ENCODE measurements at places on chromosomes 12 and 14.
A peak's percentile ranks its signal among the peaks of the same experiment; 100 is the strongest.

DNA sequence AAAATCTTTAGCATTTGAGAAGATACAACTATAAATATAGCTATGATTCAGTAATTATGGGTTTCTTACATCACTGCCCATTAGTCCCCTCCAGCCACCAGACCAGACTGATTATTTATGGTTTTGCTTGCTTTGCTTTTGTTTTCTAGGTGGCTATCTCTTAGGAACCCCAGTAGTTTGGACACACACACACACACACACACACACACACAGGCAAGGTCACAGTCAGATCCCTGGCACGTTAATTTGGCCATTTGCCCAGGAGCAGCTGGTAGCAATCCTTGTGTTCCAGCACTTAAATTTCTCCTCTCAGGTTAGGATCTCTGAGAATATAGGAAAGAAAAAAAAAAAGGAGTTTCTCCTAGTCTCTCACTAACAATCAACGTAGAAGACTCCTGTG is 90.2 kb upstream of the RESF1 start:
- DNase-seq = peak; percentile 40

DNA sequence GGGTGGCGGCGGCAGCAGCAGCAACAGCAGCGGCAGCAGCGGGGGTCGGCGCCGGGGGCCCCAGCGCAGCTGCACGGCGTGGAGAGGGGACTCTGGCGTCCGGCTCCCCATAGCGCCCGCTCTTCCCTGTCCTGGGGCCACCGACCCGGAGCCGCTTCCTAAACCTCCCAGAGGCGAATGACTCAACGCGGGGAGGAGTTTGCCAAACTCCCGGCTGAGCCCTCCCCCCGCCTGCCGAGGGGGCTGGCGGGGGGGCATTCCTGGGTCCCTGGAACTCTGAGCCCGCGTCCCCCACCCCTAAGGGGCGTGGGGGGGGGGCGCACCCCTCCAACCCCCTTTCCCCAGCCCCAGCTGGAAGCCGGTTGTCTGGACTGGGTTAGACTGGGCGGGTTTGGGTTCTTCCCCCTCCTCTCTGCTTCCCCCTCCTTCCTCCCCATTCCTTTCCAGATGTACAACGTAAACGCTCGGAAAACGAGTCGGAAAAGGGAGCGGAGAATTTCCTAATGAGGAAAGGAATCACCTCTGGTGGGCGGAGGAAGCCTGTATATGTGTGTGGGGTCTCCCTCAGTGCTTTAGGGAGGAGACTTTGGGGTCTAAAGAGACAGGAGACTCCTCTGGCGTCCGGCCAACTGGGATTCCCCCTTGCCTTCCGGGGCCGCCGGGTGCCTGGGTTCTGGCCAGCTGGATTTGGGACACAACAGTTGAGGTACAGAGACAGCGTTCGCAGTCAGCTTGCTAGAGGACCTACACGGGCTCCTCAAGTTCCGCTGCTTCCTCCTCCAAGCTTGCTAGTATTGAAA is at the start of gene ITGA5:
Gene ITGA5 (minus strand): TSS at position 179 of the 800 bp plus-strand sequence. CDS start 68 bp downstream, at position 111.
- DNase-seq = peak; percentile 58

GRCh38 chr12:111344254-111344875 is 24.5 kb downstream of the PHETA1 start:
- no peak for DNase-seq

DNA sequence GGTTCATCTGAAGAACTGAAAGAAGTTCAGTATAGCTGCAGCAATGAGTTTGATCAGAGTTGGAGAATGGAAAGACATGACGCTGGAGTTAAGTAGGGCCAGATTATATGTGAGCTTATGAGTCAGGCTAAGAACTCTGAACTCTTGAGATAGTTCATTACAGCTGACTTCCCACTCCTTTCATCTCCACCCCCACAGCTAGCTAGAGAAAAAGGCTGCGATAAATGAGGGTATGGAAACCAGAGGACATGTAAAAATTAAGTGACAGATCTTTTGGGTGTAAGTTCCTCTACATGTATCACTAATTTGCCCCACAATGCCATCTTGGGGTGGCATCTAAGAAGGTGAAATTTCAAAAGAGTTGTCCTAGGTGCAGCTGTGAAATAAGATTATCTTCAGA is 28.6 kb downstream of the PYM1 start:
- no peak for DNase-seq

- DNase-seq = no peak
These were observed 29.6 kb downstream of the NUDT4 start for GRCh38 chr12:93407054-93407962.

DNA sequence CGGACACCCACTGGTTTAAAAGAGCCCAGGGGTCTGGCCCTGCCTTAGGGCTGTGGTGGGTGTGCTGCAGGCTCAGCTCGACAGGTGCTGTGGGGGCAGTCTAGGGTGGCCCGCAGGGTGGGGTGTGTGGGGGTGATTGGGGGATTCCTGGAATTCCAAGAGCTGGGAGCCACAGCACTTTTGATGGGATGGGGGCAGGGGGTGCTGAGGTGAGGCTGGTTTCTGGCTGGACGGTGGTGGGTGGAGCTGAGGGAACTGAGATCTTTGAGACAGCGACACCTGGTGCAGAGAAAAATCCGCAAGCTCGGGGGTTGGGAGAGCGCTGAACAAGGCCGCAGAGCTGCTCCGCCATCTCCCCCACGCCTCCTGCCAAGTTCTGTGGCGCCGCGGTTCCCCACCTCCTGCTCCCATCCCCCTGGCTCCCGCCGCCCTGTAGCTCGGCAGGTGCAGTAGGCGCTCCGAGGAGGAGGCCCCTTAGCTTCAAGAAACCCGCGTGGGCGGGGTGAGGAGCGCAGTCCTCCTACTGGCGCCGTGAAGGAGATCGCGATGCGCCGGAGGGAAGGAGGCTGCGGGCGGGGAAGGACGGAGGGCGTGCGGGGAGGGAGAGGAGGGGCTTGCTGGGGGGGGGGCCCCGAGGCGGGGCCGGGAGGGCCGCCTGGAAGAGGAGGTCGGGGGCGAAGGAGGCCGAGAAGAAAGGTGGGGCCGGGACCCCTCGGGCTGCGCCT is 1.3 kb upstream of the TEDC1 start:
- peak; percentile 79 for DNase-seq

DNA sequence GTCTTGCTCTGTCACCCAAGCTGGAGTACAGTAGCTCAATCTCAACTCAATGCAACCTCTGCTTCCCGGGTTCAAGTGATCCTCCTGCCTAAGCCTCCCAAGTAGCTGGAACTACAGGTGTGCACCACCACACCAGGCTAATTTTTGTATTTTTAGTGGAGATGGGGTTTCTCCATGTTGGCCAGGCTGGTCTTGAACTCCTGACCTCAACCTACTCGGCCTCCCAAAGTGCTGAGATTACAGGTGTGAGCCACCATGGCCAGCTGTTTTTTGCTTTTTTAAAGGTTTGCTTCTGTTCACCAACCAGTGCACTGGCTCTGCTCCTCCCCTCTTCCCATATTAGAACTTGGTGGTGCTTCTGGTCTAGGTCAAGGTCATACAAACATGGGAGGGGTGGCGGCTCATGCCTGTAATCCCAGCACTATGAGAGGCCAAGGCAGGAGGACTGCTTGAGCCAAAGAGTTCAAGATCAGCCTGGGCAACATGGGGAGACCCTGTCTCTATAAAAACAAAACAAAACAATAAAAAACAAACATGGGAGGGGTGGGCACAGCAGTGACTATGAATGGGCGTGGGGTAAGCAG is 20.4 kb upstream of the PAPOLA start:
- DNase-seq = no peak

DNA sequence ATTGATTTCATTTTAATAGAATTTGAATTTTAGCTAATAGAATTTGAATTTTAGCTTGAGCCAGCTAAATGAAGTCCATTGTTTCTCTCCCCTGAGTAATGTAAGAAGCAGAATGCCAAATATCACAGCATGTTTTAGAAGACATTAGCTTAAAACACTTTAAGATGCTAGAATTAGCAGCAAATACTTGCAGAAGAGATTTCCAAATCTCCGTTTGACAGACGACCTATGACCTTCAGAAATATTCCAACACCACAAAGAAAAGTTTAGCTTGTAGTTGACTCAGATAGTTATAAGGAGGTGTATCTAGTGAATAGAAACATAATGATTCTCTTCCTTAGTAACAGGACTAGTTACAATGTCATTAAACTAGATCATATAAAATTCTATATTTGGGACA is 51.7 kb upstream of the MYF6 start:
- no peak for DNase-seq

DNA sequence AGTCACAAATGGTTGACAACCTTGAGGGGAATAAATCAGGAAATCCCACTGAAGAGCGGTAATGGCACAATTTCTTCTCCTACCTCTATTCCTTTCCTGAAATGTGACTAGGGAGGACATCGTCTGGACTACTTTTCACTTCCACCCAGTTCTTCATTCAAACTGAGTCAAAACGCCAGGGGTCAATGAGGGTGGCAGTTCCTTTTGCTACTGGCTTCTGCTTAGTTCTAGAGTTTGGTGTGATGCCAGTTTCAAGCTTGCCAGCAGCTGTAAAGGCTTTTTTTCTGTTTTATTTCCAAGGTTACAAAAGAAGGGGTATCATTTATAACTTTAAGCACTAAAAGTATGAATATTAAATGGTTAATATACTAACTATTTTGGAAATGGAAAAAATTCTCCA is 286.5 kb downstream of the SOX5 start:
- no peak for DNase-seq

DNA sequence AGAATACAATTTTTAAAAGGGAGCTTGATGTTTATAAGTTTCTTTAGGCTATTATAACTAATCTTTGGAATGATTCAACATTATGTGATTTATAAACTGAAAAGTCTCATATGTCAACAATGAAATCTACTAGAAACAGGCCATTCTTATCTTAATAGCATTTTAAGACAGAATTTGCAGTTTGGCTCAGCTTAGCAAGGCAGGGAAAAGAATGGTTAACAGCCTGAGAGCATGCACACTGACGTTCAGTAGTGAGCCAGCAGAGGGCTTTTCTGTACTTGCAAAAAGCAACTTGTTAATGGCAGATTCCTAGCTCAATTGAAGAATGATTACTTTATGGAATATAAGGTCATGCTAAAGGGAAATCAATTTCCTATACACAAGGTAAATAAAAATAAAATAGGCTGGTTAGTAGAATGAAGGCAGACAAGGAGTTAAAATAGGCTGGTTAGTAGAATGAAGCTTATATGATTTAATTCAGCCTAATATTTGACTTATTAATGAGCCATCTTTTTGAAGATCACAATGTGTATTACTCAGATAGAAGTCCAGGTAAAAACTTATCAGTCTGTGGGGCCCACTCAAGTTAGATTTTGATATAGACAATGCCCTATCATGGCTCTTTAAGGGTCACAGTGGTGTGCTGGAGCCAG is 95.9 kb downstream of the OTOGL start:
- DNase-seq = peak; percentile 6

DNA sequence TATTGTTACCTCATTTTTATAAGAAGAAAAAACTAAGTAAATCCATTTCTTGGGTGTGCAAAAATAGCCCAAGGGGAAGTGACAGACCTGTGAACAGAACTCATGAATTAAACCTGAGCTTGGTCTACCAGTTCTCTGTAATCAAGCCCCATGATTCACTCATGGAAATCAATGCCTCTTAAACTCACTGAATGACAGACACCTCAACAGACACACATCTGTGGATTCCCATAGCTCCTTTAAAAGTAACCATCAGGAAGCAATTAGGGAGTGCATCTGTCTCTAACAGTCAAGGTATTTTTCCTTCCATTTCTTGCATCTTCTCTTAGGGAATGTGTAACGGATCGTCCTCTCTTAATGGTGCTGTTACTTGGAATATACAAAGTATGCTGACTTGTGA is 215.0 kb upstream of the EEA1 start:
- no peak for DNase-seq

DNA sequence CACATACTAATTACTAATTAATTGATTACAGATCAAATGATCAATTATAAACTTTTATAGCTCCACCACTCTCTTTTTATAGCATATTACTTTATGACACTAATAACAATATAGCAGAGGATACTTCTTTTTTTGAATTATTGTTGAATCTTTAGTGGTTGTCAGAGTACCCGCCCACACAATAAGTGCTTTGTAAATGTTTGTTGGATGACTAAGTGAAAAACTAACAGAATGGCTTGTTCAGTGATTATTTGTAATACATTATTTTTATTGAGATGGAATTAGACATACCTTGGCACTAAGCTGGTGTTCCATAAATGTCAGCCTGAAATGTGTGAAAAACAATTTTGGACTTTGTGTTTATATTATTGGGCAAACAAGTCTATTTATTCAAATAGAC is 670.5 kb upstream of the ATXN7L3B start:
- no peak for DNase-seq

DNA sequence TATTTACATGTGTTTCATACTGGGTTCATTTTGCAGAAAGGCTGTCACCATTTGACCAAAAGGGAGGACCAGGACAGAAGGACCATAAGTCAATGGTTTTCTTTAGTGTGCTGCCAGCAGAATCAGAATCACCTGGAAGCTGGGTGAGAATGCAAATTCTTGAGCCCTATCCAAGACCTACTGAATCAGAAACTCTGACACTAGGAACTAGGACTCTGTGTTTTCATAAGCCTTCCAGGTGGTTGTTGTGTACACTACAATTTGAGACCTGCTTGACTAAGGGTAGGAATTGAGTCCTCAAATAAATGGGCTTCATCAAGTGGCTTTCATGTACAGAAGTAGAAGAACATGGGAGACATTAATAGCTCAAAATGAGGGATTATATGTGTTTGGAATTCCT is 32.2 kb downstream of the PDE6H start:
- DNase-seq = no peak

GRCh38 chr12:5390174-5390799 is 41.6 kb upstream of the NTF3 start:
- no peak for DNase-seq

- no peak for DNase-seq
These were observed 48.9 kb upstream of the POC1B start for GRCh38 chr12:89574736-89575208.

DNA sequence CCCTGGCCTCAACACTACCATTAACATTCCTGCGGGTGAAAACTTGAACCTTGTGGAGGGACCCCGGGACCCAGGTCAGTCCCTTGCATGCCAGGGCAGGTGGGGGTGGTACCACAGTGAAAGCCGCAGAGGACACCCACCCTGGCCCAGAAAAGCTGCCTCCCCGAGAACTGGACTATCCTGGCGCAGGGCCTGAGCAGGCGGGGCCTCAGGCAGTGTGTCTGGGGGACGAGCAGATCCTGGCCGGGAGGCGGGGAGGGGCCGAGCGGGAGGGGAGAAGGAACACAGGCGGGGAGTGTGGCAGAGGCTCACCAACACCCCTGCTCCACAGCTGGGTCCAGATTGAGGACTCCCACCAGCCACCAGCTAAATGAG is 10.0 kb downstream of the AHNAK2 start:
- DNase-seq = peak; percentile 75

GRCh38 chr12:132023658-132024057 is 73.9 kb downstream of the EP400 start:
- DNase-seq = no peak

GRCh38 chr12:58295268-58295667 is 353.9 kb downstream of the ATP23 start:
- DNase-seq = no peak

- DNase-seq = no peak
These were observed 83.8 kb upstream of the CLEC14A start for GRCh38 chr14:38339696-38340095.

GRCh38 chr14:54251356-54251755 is 145.5 kb upstream of the CDKN3 start:
- DNase-seq = no peak
